Gastroesophageal sphincter (tissue), 4 donors: ENCODE measurements at places on chromosomes 2 and 18. TPM values are rescaled to one million over a fixed set of nuclear protein-coding genes. Genes with fewer than 3 reads are reported as not detected.

GRCh38 chr2:137208431-137208891 lies 443.1 kb downstream of the THSD7B start:
- no peak for ATAC-seq

- peak; percentile 53 for ATAC-seq
Measured at GRCh38 chr2:221228214-221228769, 343.8 kb downstream of the EPHA4 start.

OXER1 gene
- 0.37 TPM for total RNA-seq

SATB2 gene
- 6.7 TPM for total RNA-seq

- no peak for ATAC-seq
Measured at GRCh38 chr2:241854342-241855244, 4.1 kb downstream of the PDCD1 start.

- ATAC-seq: no peak
Measured at GRCh38 chr2:41736105-41736567, 311.7 kb upstream of the PKDCC start.

- no peak for ATAC-seq
Measured at GRCh38 chr2:204899983-204900382, 354.7 kb downstream of the PARD3B start.

GRCh38 chr2:174683392-174683759 lies 80.9 kb downstream of the CHRNA1 start:
- peak; percentile 36 for ATAC-seq

DNA sequence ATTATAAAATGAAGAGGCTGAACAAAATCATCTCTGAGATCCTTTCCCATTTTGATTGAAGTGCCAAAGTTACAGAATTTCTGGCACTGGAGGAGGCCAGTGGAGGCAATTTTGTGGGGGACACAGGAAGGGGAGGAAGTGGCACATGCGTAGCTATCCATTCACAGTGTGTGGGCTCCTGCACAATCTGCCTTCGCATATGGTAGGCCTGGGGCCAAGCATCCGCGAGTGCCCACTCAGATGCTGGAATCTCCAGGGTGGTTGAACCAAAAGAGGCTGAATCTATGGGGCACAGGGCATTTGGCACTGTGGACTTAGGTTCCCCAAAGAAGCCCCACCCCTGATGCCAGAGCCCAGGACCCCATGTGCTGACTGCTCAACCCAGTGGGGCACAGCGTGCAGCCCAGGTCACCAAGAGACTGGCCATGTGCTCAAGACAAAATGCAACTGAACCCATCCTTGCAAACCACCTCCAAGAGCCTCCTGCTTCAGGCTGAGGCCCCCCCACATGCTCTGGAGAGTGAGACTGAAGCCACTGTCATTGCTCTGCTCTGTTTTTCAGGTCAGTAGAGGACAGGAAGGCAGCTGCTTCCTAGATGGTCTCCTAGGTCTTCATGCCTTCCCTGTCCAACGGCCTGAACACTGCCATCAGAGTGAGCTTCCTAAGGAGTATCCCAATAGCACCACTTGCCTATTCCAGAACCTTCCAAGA lies 28.5 kb downstream of the ST8SIA5 start:
- ATAC-seq: no peak

- ATAC-seq: no peak
Measured at GRCh38 chr18:23282437-23282781, 147.1 kb downstream of the CABLES1 start.

RMDN2 gene
- 9.3 TPM for total RNA-seq

GRCh38 chr2:109345653-109346480 lies 216.9 kb downstream of the SH3RF3 start:
- ATAC-seq: no peak

FAM237A gene
- not detected for total RNA-seq

FBXO41 gene
- 5.4 TPM for total RNA-seq

DNA sequence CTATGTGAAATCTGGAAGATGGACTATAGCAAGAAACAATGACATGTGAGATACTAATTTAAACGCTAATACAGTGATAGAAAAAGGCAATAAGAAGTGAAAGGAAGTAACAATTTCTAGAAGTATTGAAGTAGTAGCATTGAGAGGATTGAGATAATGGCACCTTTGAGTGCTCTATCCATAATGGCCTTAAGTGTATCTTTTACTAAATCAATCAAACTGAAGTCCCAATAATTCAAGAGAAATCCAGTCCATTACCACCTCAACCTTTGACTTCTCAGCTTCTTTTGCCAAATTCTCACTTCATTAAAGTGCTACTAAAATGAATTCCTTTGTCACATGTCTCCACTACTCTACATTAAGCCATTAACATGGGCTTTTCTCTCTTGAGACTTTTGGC lies 82.6 kb upstream of the KYNU start:
- ATAC-seq: no peak

SPIRE1 gene
- 50.8 TPM for total RNA-seq

DNA sequence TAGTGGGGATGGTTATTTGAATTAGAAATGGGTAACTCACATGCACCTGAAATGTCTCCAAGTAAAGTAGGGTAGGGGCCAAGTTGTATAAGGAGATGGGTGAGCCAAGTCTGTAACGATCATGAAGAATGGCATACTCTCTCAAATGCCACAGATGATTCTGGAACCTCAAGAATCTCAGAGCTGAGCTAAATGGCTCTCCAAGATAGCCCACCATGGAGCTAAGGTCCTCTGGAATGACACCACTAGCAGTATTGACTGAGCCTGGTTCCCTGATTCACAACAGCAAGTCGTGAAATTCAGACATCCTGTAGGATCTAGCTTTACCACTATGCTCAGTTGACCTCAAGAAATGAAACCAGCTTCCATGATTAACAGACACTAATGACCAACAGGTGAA lies 115.9 kb upstream of the EPAS1 start:
- no peak for ATAC-seq

- no peak for ATAC-seq
Measured at GRCh38 chr18:43661570-43661969, 384.3 kb upstream of the SYT4 start.

DNA sequence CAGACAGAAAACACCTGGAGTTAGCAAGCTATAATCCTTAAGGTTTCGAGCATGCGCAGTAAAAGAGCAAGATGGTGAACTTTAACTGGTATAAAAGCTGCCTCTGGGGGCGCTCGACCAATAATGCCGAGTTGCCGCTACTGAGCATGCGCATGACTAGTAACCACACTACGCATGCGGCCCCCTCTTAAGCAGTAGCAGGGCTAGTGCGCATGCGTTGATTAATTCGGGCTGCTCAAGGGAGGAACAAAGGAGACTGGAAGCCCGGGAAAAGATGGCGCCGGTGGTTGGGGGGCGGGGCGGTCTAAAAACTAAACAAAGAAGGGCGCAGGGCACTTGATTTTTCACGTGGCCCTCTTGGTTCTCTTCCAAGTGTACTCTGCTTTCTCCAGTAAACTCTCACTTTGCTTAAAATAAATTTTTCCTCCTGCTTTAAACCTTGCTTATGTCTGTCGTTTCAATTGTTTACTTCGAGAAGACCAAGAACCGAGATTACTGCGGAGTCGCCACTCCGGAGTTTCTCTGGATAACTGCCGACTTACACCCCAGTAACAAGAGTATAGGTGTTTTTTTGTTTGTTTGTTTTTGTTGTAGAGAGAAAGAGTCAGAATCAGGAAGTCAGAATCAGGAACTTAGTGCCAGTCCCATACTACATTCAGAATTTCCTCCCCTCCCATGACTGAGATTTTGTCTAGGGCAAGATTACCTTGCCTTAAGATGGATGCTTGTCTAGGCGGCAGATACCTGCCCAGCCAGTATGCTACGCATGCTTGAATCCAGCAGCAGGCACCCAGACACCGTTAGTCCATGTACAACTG lies 5.8 kb downstream of the XRCC5 start:
- peak; percentile 99 for ATAC-seq

DNA sequence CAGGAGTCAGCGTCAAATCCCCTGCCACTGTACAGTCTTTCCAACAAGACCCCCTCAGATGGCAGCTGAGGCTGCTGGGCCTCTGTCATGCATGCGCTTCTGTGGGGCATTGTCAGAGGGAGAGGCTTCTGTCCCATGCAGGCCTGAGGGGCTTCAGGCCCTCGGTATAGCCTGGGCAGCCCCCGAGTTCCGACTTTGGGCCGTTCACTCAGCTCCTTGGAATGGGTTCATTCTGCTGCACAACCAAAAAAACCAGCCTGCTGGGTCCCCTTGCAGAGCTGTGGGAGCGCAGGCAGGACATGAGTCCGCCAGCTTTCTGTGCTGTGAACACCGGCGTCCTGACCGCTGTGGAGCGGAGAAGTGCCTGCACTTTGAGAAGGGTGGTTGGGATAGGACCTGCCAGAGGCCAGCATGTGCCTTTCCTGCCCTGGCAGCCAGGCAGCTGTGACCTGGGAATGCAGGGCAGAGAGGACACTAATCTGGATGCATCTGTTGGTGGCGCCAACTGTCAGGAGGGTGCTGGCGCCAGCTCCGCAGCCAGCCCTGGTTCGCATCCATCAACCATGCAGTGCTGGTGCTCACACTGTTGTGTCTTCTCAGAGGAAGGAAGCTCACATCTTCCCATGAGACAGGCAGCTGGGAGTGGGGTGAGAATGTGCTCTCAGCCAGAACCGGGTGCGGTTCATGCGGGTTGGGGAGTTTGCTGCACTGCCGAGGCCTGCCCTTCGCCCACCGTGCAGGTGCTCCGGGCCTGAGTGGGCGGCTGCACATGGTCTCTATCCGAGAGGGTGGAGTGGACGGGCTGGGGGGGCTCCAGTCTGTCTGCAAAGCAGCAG lies 14.3 kb downstream of the ARHGEF4 start:
- no peak for ATAC-seq

DNA sequence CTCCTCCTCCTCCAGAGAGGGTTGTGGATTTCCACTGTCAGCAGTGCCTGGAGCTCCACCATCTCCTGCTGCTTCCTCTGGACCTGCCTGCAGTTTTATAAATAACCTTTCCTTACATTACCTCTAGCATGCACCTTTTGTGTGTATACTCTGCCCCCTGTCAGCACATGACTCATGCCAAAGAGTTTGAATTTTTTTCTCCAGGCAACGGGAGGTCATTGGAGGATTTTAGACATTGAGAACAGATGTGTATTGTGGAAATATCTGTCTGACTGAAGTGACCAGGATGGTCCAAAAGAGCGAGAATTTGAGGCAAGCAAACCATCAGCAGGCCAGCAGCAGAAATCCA lies 31.7 kb downstream of the IL37 start:
- no peak for ATAC-seq

CAB39 gene
- 113 TPM for total RNA-seq

DSG2 gene
- 11.4 TPM for total RNA-seq

- ATAC-seq: no peak
Measured at GRCh38 chr2:233800208-233800607, 22.1 kb downstream of the MROH2A start.

- ATAC-seq: no peak
Measured at GRCh38 chr2:166881177-166881576, 7.1 kb upstream of the XIRP2 start.

GRCh38 chr18:11649839-11650238 lies 39.2 kb upstream of the GNAL start:
- no peak for ATAC-seq

GRCh38 chr2:64692401-64692800 lies 38.7 kb upstream of the SERTAD2 start:
- ATAC-seq: no peak
